ENCODE measurements at places on chromosomes 2 and 18. TPM values are rescaled to one million over a fixed set of nuclear protein-coding genes. Genes with fewer than 3 reads are reported as not detected.

DNA sequence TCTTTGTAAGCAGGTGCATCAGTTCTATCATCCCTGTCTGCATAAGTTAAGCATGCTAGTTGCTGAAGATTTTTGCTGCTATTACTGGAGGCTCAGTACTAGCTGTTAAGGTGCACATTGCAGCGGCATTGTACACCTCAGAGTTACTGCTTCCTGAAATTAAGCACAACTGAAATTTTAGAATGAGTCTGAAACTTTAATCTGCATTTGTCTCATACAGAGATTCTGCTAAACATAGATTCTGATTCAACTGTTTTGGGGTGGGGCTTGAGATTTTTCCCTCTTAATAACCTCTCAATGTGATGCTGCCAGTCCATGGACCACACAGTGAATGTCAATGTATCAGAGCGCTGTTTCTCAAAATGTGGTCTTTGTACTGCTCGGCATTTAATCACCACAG lies 585.7 kb upstream of the GCFC2 start:
- H3K27me3 ChIP-seq = no peaks in the 10 kb centered on the region
- DNase-seq = no peak
- no peaks in the 10 kb centered on the region for H3K4me1 ChIP-seq
- H3K36me3 ChIP-seq = no peaks in the 10 kb centered on the region
- H3K27ac ChIP-seq = no peak overlapping the region

- H3K4me1 ChIP-seq = peaks cover 22% of the 10 kb centered on the region
- peak; percentile 73 for DNase-seq
- peak overlapping the region; percentile 99 for H3K4me3 ChIP-seq
- no peaks in the 10 kb centered on the region for H3K36me3 ChIP-seq
- no peaks in the 10 kb centered on the region for H3K27me3 ChIP-seq
- peak overlapping the region; percentile 98 for H3K27ac ChIP-seq
Measured at GRCh38 chr18:13725566-13726231, 659 bp downstream of the FAM210A start.

SCYGR4 gene
- not detected for total RNA-seq

CYRIA gene
- 1.8 TPM for total RNA-seq

TWSG1 gene
- 88.7 TPM for total RNA-seq

DNA sequence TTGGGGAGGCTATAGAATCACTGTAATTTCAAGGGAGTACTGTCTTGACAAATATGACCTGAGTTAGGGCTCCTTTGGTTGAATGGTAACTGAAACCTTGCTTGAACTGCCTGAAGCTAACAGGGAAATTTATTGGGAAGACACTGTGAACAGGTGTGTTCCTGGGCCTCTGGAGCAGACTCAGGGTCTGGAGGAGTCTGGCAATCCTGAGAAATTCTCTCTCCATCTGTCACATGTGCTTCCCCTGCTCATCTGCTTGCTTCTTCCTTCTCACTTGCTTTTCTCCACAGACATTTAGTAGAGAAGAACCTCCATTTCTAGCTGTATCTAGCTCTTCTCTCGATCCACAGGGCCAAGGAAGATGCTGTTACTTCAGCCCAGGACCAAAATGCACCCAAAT lies 476.5 kb downstream of the LRP1B start:
- no peak overlapping the region for H3K27ac ChIP-seq
- no peaks in the 10 kb centered on the region for H3K36me3 ChIP-seq
- H3K27me3 ChIP-seq = no peaks in the 10 kb centered on the region
- DNase-seq = no peak

Data from osteoblast (primary cell).